ENCODE measurements at places on chromosomes 4 and X. TPM values are rescaled to one million over a fixed set of nuclear protein-coding genes. Genes with fewer than 3 reads are reported as not detected.

The MYOZ2 gene
- total RNA-seq: not detected

DNA sequence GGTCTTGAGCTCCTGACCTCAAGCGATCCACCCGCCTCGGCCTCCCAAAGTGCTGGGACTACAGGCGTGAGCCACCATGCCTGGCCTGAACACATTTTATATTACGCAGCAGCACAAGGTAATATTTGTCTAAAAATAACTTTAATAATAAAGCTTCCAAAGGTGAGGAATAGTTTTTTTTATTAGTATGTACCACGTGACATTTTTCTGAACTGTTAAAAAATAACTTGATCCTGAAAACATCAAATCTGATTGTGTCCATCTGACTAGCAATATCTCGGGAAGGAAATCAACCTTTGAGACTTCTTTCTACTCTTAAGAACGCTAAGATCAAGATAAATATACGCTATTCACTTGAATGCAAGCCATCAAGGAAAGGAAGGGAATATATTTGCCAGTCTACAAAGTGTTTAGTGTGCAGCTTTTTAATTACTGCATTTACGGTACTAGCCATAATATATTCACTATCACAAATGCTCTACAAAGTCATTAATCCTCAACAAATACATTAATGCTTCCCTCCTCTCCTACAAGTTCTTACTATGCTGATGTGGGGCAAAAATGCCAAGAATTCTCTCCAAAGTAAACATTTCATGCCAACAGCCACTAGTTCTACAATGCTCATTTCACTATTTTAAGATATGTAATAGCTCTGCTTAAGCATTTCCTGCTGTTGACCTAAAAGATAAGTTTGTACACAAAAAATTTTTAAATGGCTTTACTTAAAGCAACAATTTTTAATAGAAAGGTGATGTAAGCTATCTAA lies 143.6 kb downstream of the APBB2 start:
- peaks cover 2% of the 10 kb centered on the region for H3K4me1 ChIP-seq
- DNase-seq: no peak
- H3K36me3 ChIP-seq: no peaks in the 10 kb centered on the region
- H3K27me3 ChIP-seq: no peaks in the 10 kb centered on the region
- H3K27ac ChIP-seq: no peak overlapping the region
- H3K4me3 ChIP-seq: no peak overlapping the region

- no peak overlapping the region for H3K27ac ChIP-seq
- DNase-seq: no peak
- no peaks in the 10 kb centered on the region for H3K4me1 ChIP-seq
- H3K27me3 ChIP-seq: no peaks in the 10 kb centered on the region
- H3K4me3 ChIP-seq: no peak overlapping the region
Observed at GRCh38 chrX:34875204-34875603, 67.4 kb upstream of the FAM47B start.

DNA sequence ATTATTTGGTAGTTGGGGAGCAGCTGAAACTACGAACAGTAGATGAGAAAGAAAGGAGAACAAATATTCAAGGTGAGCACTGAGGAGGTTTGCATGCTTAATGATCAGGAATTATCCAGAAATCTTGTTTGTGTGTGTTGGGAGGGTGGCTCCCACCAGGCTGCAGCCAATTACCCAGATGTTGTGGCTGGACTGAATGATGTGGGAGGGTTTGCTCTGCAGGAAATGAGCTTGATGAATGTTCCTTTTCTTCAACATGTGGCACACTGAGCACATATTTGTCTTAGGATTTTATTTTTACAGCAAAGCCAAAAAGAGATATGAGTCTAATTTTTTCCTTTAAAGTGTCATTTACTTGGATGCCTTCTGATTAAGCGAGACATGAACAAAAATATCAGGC lies 48.3 kb upstream of the AMOT start:
- H3K4me3 ChIP-seq: no peak overlapping the region
- H3K36me3 ChIP-seq: no peaks in the 10 kb centered on the region
- H3K27ac ChIP-seq: no peak overlapping the region
- H3K27me3 ChIP-seq: no peaks in the 10 kb centered on the region
- no peaks in the 10 kb centered on the region for H3K4me1 ChIP-seq

The CENPVL2 gene
- total RNA-seq: not detected

- no peaks in the 10 kb centered on the region for H3K36me3 ChIP-seq
- H3K27me3 ChIP-seq: no peaks in the 10 kb centered on the region
- no peak for DNase-seq
- no peak within 1 kb of the TSS for H3K27ac ChIP-seq
Observed at GRCh38 chrX:155022585-155022984, at the start of gene F8. Gene F8 (minus strand): TSS chrX:155022723. CDS start chrX:155022552, 171 bp downstream.

The GAGE12J gene
- not detected for total RNA-seq

DNA sequence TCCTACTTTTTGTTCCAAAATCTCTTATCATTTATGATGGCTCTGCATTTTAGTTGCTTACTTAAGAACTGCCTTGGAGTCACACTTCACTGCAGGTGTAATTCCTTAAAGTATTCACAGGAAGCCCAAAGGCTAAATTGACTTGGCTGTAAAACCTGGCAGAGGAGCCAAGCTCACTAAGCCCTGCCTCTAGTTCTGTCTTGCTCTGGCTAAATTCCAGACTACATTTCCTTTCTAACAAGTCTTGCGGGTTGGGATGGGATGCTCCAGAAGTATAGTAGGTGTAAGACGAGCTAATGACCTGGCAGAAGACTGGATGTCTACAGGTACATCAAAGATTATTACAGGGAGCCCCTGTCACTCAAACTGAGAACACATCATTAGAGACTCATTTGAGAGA lies 924.0 kb upstream of the INTU start:
- no peaks in the 10 kb centered on the region for H3K4me1 ChIP-seq
- no peaks in the 10 kb centered on the region for H3K27me3 ChIP-seq
- no peak overlapping the region for H3K4me3 ChIP-seq
- DNase-seq: no peak
- no peak overlapping the region for H3K27ac ChIP-seq

The PGAM4 gene
- not detected for total RNA-seq

GRCh38 chr4:150229520-150229919 lies 151.3 kb downstream of the DCLK2 start:
- H3K4me3 ChIP-seq: no peak overlapping the region
- H3K27me3 ChIP-seq: no peaks in the 10 kb centered on the region
- DNase-seq: no peak
- peaks cover 13% of the 10 kb centered on the region for H3K4me1 ChIP-seq
- H3K27ac ChIP-seq: no peak overlapping the region

DNA sequence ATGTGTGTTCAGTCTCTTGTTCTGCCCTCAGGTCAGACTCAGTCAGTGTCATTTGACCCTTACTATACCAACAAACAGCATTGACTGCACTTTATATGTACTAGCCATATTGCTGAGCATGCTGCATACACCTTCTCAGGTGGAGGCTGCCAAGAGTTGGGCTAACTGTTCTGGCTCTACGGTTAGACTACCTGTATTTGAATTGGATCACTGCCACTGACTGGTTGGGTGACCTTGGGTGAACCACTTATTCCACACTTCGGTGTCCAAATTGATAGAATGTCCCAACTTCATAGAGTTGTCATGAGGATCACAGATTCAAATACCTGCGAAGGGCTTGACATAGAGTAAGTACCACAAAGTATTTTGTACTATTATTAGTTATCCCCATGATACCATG lies 91.2 kb upstream of the GPR50 start:
- peaks cover 1% of the 10 kb centered on the region for H3K4me1 ChIP-seq
- H3K36me3 ChIP-seq: no peaks in the 10 kb centered on the region
- DNase-seq: no peak
- no peak overlapping the region for H3K4me3 ChIP-seq
- peak overlapping the region; percentile 70 for H3K27ac ChIP-seq
- no peaks in the 10 kb centered on the region for H3K27me3 ChIP-seq

The CLCN4 gene
- total RNA-seq: 5.8 TPM

GRCh38 chrX:34866646-34867045 lies 76.0 kb upstream of the FAM47B start:
- no peak for DNase-seq
- no peaks in the 10 kb centered on the region for H3K27me3 ChIP-seq
- no peak overlapping the region for H3K27ac ChIP-seq
- H3K4me1 ChIP-seq: no peaks in the 10 kb centered on the region
- no peaks in the 10 kb centered on the region for H3K36me3 ChIP-seq

The VEGFD gene
- total RNA-seq: 0.05 TPM

DNA sequence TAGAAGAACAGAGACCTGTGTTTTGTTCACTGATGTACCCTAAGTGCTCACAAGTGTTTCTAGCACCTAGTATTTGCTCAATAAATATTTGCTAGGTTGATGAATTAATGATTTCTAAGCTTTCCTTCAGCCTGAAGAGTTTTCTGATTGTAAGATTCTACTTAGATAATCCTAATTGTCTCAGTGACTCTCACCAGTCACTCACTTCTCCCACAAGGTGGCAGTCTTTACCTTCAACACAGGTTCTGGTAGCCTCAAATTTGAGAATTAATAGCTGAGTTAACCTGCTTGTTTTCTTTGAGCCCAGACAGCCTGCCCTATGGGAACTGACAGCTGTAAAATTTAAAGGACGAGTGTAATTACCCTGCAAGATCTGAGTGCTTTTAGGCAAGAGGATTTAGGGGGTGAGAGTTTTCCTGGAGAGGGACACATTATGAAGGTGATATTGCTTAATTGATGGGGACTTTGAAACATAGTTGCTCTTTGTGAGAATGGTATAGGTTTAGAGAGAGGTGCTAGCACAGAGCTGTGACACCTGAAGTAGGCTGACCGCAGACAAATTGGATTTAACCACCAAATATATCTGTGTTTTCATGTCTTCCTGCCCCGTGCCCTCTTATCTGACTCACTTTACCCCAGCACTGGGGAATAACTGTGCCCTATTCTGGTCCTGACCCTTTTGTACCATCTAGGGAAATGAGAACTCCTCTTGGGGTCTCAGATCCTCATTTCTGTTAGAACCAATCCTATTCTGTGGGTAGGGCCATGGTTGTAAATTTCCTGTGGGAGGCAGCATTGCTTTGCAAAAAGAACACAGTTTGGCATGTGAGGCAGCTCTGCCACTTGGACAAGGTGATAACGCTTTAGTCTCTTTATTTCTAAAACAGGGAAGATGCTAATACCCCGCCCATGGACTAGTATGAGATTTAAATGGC lies 27.7 kb downstream of the CD38 start:
- H3K27ac ChIP-seq: no peak overlapping the region
- H3K36me3 ChIP-seq: no peaks in the 10 kb centered on the region
- no peaks in the 10 kb centered on the region for H3K27me3 ChIP-seq
- no peaks in the 10 kb centered on the region for H3K4me1 ChIP-seq
- H3K4me3 ChIP-seq: no peak overlapping the region

GRCh38 chr4:172962564-172963353 lies 205.9 kb upstream of the GALNT7 start:
- no peak for DNase-seq
- no peaks in the 10 kb centered on the region for H3K27me3 ChIP-seq
- H3K27ac ChIP-seq: no peak overlapping the region
- no peak overlapping the region for H3K4me3 ChIP-seq
- no peaks in the 10 kb centered on the region for H3K4me1 ChIP-seq
- no peaks in the 10 kb centered on the region for H3K36me3 ChIP-seq

GRCh38 chr4:185472103-185472542 lies 590 bp upstream of the CCDC110 start:
- no peak for DNase-seq
- H3K27ac ChIP-seq: no peak overlapping the region
- peaks cover 2% of the 10 kb centered on the region for H3K4me1 ChIP-seq
- H3K4me3 ChIP-seq: no peak overlapping the region
- H3K27me3 ChIP-seq: no peaks in the 10 kb centered on the region

DNA sequence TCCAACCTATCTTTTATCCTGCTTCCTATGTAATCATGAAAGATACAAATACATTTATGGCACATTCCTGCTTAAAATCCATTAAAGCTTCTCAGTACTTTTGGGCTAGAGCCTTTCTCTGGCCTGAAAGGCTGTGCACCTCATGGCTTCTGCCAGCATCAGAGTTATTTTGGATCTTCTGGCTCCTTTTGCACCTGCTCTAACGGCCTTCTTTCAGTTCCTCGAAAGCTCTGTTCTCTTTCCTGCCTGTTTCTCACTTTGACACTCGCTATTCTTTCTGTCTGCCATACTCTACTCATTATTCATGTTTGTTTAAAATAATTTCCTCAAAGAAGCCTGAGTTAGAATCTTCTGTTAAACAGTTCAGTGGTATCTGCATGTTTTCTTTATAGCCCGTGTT lies 86.0 kb downstream of the LRP2BP start:
- no peak overlapping the region for H3K27ac ChIP-seq
- DNase-seq: no peak
- H3K36me3 ChIP-seq: peaks cover 10% of the 10 kb centered on the region
- H3K27me3 ChIP-seq: no peaks in the 10 kb centered on the region
- no peaks in the 10 kb centered on the region for H3K4me1 ChIP-seq

The MAGEA4 gene
- not detected for total RNA-seq

- no peak for DNase-seq
- no peaks in the 10 kb centered on the region for H3K4me1 ChIP-seq
- no peaks in the 10 kb centered on the region for H3K36me3 ChIP-seq
- no peak overlapping the region for H3K4me3 ChIP-seq
- no peak overlapping the region for H3K27ac ChIP-seq
Observed at GRCh38 chr4:106195435-106195950, 120.5 kb downstream of the TBCK start.

The PLXNB3 gene
- total RNA-seq: 0.42 TPM

- no peaks in the 10 kb centered on the region for H3K27me3 ChIP-seq
- no peaks in the 10 kb centered on the region for H3K36me3 ChIP-seq
- H3K4me3 ChIP-seq: no peak overlapping the region
Observed at GRCh38 chr4:2977211-2978088, 14.1 kb downstream of the GRK4 start.

The CFI gene
- 232 TPM for total RNA-seq

The AVPR2 gene
- total RNA-seq: not detected

The SATL1 gene
- not detected for total RNA-seq

DNA sequence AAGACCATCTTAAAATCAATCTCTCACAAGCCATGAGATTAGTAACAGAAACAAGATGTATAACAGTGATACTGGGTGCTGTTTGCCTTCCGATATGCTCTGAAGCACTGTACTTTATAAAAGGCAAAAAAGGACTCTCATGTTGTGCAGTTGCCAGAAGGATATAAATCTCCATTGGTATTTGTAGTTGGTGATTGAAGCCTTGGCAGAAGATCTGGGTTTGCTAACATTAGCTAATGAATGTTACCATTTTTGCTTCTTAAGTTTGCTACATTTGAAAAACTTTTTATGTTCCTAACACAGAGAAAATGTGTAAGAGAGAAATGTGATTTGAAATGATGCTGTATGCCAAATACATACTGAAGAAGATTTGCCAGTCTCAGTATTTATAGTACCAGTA lies 44.4 kb downstream of the RAP1GDS1 start:
- DNase-seq: no peak
- H3K4me3 ChIP-seq: no peak overlapping the region
- H3K4me1 ChIP-seq: no peaks in the 10 kb centered on the region
- H3K27ac ChIP-seq: no peak overlapping the region
- H3K27me3 ChIP-seq: no peaks in the 10 kb centered on the region

The SGMS2 gene
- total RNA-seq: 13.1 TPM

Measured in liver (tissue), 10 donors.